ENCODE measurements at places on chromosomes 5 and 9. TPM values are rescaled to one million over a fixed set of nuclear protein-coding genes. Genes with fewer than 3 reads are reported as not detected.

Gene IFNK
- total RNA-seq = not detected

Gene IQGAP2
- 1.5 TPM for total RNA-seq

Gene FYB1
- not detected for total RNA-seq

Gene KCNT1
- total RNA-seq = not detected

Gene CKMT2
- total RNA-seq = not detected

Gene RNF183
- total RNA-seq = not detected

Gene LCN1
- total RNA-seq = not detected

Gene SLC6A7
- not detected for total RNA-seq

Gene BARX1
- not detected for total RNA-seq

Gene LCN15
- not detected for total RNA-seq

Gene CEL
- 0.16 TPM for total RNA-seq

Gene CNTFR
- total RNA-seq = not detected

Gene FOXD4L4
- total RNA-seq = not detected

Gene KIF4B
- not detected for total RNA-seq

Gene LHX6
- total RNA-seq = under 0.01 TPM

Gene SLC36A1
- 7.8 TPM for total RNA-seq

Gene SHROOM1
- 8.2 TPM for total RNA-seq

Gene PIP5KL1
- total RNA-seq = 2.5 TPM

Gene TAF11L10
- not detected for total RNA-seq

Gene SOWAHA
- 0.16 TPM for total RNA-seq

Gene TLE1
- 84.8 TPM for total RNA-seq

Gene WDR31
- 1.8 TPM for total RNA-seq

Gene ADCY2
- total RNA-seq = not detected

Gene IL4
- not detected for total RNA-seq

Gene CDKN2B
- 17.6 TPM for total RNA-seq

Gene TEX48
- total RNA-seq = not detected

Gene DCAF12
- total RNA-seq = 33.1 TPM

Gene FBXO4
- 6.4 TPM for total RNA-seq

Gene LECT2
- total RNA-seq = not detected

Gene MAML1
- total RNA-seq = 16.6 TPM

Gene C5orf34
- 0.89 TPM for total RNA-seq

Gene IFNA2
- total RNA-seq = not detected

Gene DAB2
- total RNA-seq = 27.2 TPM

Gene HRCT1
- 3.3 TPM for total RNA-seq

Gene CCDC192
- total RNA-seq = not detected

Gene SPINK4
- not detected for total RNA-seq

Gene EQTN
- total RNA-seq = not detected

Gene DPYSL3
- 275 TPM for total RNA-seq

Gene ECM2
- 0.13 TPM for total RNA-seq

Gene FNIP1
- total RNA-seq = 10.6 TPM

Gene SMIM3
- total RNA-seq = 18.9 TPM

Gene ZFP2
- 1.1 TPM for total RNA-seq

Gene OR1J2
- not detected for total RNA-seq

Gene SCGB3A2
- total RNA-seq = not detected

Gene PALM2AKAP2
- 6.4 TPM for total RNA-seq

Gene GHR
- 0.49 TPM for total RNA-seq

Gene SCAMP1
- total RNA-seq = 27.5 TPM

Gene CAVIN4
- total RNA-seq = 0.33 TPM

Gene PCDHGB3
- total RNA-seq = 3.8 TPM

Gene IL5
- total RNA-seq = not detected

Gene EPB41L4B
- 0.76 TPM for total RNA-seq

Gene CARTPT
- not detected for total RNA-seq

Gene PCDHGB7
- total RNA-seq = 5.1 TPM

Gene EIF4EBP3
- 0.98 TPM for total RNA-seq

Gene C9orf85
- 5.5 TPM for total RNA-seq

Gene KLF9
- 11.2 TPM for total RNA-seq

Gene TMOD1
- 0.13 TPM for total RNA-seq

Gene CDX1
- total RNA-seq = 0.33 TPM
